ENCODE measurements at places on chromosomes 7 and 10. TPM values are rescaled to one million over a fixed set of nuclear protein-coding genes. Genes with fewer than 3 reads are reported as not detected.

- no peak for DNase-seq
Measured at GRCh38 chr7:141128506-141128905, 54.6 kb downstream of the TMEM178B start.

DNA sequence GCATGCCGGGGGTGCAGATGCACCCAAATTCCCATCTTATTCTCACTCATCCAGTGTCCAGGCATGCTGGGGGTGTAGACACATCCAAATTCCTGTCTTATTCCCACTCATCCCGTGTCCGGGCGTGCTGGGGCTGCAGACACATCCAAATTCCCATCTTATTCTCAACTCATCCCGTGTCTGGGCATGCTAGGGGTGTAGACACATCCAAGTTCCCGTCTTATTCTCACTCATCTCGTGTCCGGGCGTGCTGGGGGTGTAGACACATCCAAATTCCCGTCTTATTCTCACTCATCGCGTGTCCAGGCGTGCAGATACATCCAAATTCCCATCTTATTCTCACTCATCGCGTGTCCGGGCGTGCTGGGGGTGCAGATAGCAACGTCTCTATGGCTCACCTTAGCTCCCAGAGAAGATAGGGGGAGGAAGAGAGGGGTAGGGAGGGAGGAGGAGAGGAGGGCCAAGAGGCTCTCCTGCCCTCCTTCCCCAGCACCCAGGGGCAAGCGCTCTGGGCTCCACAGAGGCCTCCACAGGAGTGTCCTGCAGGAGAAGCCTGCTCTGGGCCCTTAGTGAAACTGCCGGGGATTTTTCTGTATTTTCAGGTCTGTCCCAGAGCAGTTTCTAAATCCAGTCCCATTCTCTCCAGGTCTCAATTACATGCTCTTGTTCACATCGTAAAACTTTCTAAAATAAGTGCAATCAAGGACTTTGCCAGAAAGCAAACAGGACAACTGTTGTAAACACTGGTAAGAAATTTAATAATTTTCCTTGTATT, 210.8 kb downstream of the DIP2C start:
- DNase-seq, result no peak

DNA sequence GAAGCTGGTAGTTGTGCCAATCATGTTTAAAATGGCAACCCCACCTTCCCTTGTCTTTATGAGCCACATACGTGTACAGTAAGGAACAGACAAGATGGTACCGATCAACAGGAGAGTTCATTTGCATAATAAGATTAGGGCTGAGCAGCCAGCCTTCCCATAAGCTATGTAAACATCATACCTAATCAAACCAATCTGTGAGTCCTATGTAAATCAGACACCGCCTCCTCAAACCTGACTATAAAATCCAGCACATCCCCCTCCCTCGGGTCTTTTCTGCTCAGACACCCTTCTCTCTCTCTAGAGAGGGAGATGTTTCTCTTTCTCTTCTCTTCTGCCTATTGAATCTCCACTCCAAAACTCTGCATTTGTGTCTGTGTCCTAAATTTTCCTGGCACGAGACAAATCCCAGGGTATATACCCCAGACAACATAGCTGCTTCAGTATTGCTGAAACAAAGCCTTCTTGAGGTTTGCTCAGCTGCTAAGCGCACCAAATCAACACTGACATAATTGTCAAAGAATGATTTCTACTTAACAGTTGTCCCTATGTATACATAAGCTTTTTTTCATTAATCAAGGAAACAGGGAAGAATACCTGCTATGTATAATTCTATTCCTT, 279.2 kb downstream of the THSD7A start:
- DNase-seq, result no peak

Gene GSTO2
- total RNA-seq, result 1.1 TPM
